ENCODE measurements at places on chromosomes 11 and 22.

GRCh38 chr11:121829159-121829643, 286.8 kb downstream of the BLID start:
- DNase-seq = no peak

DNA sequence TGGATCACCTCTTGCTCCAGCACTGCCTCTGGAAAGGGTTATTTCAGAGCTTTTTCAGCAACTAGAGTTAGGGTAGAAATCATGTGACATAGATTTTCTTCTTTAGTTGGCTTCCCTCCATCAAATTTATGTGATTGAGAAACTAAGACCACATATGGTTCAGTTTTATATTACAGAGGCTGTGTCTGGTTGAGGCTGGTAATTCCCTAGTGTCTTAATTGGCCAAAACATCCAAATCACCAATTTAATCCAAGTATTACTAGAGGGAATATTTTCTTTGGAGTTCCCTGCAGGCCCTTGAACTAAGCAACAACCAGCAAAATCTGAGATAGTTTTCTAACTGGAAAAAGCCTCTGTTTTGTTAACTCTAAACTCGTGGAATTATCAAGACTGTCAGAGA, 136.3 kb downstream of the ARHGAP42 start:
- no peak for DNase-seq

- no peak for DNase-seq
Measured at GRCh38 chr11:133467686-133468085, 64.6 kb downstream of the OPCML start.

DNA sequence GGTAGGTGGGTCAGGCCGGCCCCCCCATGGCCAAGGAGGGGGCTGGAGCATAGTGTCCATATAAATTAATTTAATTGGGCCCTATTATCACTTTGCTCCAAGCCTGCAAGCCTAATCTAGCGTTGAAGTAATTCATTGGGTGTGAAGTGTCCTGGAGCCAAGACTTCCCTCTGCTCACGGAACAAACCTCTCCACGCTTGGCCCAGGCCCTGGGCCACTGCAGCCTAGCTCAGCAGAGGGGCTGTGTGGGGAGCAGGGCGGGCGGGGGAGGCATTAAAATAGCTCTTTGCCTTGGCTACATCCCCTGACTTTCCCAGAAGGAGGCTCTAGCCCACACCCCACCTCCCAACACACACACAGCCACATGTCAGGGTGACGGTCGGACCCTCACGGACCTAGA, 73.5 kb downstream of the THAP12 start:
- DNase-seq = no peak

DNA sequence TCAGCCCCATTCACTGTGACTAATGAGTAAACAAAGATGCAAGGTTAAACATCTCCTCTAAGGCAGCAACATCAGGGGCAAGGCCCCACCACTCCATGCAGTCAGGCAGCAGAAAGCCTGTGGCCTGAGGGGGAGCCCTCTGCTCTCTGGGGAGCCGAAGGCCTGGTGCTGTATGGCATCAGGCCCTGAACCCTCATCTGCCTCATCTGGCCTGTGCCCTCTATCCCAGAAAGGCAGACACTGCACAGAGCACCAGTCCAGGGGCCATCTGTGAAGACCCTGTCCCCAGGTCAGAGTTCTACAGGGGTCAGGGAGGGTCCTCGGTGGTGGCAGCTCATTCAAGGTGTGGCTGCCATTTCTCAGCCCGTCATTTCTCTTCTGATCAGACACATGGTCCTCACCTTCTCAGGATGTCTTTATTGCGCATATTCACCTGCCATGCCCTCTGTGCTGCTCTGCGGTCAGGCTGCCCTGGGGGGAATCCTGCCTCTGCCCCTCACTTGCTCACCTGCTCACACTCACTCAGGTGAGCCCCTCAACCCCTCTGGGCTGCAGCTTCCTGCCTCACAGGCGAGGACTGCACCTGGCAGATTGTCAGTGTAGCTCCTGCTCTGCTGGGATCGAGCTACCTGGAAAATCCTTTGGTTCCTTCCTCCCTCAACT, 103.1 kb upstream of the PITPNB start:
- DNase-seq = peak; percentile 4

DNA sequence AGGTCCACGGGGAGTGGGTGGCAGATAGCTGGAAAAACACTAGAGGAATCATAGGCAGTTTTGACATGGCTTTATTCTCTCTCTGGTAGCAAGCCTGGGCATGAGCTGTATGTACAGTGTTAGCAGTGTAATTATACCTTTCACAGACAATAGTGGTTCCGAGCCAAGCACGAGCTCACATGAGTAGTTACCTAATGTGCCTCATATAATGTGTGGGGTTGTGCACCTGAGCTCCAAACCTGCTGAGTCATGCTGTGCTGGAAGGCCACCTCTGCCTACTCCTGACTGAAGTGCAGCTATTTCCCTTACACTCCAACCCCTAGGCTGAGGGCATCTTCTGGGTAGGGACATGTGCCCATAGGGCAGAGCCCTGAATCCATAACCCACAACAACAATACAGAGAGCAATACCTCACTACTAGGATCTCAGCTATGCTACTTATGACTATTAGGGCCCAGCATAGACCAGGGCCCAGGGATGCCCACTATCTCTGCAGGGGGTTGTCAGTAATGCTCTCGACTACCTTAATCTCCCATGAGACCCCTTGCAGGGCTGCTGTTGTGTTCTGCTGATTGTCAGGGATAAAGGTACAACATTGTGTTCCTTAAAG, 432.1 kb downstream of the DYNC2H1 start:
- no peak for DNase-seq

DNA sequence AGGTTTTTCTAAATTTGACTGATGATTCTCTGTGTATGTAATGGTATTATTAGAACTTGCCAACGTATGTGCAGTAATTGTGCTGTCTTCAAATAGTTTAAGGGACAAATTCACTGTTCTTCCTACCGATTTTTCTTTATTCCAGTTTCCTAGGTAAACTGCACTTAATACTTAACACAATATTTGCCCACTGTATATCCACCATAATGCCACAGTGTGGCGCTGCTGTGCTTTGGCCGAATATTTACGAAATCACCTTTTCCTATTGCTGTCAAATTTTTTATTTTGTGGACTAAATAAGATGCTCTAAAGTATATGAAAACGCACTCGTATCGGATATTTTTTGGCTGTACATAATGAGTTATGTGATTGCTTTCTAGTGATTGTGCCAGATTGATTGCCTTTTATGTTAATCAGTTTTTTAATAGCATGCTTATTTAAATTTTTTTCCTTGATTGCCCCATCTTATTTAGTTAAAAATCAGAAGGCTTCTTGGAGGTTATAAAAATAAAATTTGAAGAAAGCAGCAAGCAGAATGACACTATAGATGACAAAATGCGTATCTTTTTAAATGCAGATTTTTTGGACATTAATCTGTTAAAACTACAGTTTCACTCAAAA, 10.5 kb downstream of the AASDHPPT start:
- peak; percentile 62 for DNase-seq

- no peak for DNase-seq
Measured at GRCh38 chr11:47506795-47507562, 46.0 kb downstream of the CELF1 start.

- DNase-seq = no peak
Measured at GRCh38 chr22:19212302-19212870, 33.9 kb upstream of the SLC25A1 start.

GRCh38 chr22:37368058-37368457, 59.2 kb downstream of the ELFN2 start:
- no peak for DNase-seq

- no peak for DNase-seq
Measured at GRCh38 chr22:44580176-44581095, 82.4 kb upstream of the RTL6 start.

- DNase-seq = no peak
Measured at GRCh38 chr11:129840236-129840635, 24.6 kb downstream of the TMEM45B start.

GRCh38 chr11:45850446-45850845, 3.2 kb downstream of the CRY2 start:
- no peak for DNase-seq

GRCh38 chr11:68659158-68659921, 25.0 kb upstream of the GAL start:
- DNase-seq = peak; percentile 15

DNA sequence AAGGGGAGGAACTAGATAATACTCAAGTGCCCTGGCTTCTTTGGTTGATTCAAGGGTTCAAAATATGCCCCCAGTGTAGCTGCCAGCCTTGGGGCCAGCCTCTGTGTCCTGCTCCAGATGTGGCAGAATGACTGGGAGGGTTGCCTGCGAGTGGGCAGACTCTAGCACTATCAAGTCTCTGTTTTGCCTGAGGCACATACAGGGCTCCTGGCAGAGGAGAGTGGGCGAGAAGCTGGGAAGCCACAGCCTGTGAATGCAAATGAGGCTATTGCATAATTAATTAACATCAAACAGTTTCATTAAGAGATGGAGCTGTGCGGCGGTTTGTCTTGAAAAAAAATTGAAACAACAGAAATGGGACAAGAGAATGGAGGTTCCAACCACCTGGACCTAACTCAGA, 50.8 kb downstream of the BUD13 start:
- DNase-seq = no peak

DNA sequence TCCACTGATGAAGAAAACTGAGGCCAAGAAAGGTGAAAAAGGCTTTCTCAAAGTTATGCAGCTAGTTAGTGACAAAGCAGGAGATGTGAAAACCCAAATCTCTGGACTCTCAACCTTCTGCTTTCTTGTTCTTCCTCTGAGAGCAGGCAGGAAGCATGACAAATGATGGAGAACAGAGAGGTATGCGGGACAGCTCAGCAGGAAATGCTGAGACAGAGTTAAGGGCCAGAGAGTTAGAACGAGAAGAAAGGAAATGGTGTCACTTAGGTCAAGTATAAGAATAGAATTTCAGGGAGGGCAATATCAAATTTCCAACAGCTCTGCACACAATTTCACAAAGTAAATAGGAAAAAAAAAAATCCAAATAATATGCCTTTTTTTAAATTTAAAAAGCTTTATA, 67.6 kb upstream of the ARHGAP42 start:
- no peak for DNase-seq

DNA sequence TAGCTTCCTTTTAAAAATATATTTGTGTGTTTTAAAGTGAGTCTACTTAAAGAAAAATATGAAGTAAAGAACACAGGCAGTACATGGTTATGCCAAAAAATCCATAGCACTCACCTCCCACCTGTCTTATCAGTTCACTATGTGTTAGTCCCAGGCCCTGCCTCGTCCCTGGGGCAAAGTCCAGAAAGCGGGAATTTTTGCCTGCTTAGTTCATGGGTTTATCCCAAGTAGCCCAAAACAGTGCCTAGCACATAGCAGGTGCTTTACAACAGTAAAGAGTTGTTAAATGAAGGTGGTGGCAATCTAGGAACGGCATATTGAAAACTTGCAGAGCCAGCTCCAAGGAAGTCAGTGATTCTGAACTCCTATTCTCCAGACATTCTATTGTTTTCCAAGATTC, 154.0 kb downstream of the MN1 start:
- no peak for DNase-seq

- peak; percentile 49 for DNase-seq
Measured at GRCh38 chr11:45500451-45500850, 165.0 kb downstream of the CHST1 start.

GRCh38 chr11:117789241-117789640, 7.8 kb downstream of the DSCAML1 start:
- DNase-seq = no peak

- DNase-seq = peak; percentile 70
Measured at GRCh38 chr11:35418282-35419183, 825 bp downstream of the SLC1A2 start.

- DNase-seq = no peak
Measured at GRCh38 chr11:133506551-133507094, 25.7 kb downstream of the OPCML start.

DNA sequence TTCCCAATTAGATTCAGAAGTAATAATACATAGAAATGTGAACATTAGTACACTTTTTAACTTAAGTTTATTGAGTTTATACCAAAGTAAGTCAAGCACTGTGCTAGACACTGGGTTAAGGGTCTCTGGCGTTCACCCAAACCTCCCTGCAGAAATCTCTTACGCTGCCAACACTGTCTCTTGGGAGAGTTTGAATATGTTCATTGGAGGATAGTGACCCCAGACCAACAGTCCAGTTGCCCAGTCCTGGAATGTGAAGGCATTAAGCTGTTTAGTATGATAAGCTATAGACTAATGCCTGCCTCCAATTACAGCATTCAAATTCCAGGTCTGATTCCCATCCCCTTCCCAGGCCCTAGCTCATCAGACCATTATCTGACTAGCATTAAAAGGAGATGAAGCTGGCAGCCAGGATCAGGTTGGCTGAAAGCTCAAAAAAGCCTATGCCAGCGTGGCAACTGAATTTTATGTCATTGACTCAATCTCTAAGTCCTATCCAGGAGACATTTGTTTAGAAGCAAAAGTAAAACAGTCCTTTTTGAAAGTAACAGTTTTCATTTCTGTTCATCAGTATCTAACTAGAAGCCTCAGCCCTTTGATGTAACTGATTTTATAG, 77.8 kb downstream of the SFI1 start:
- no peak for DNase-seq

- no peak for DNase-seq
Measured at GRCh38 chr11:6667733-6668374, 12.2 kb upstream of the DCHS1 start.

DNA sequence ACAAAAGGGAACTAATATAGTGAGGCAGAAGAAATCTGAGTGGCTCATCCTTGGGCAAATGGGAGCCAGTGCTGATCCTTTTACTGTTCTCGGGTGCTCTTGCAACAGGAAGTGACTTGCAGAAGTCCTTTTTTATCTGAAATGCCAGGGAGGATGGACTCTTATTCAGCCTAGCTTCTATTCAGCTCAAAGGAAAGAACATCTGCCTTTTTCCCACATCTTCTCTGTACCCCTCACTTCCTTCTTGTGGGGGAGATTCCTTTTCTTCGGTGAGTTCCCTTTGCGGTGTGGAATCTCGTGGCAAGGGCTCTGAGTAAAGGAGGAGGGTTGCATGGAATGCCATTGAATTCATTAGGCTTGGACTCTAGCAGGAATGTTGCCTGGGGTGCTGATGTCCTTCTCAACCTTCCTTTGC, 76.2 kb downstream of the ZBTB16 start:
- no peak for DNase-seq

- no peak for DNase-seq
Measured at GRCh38 chr22:27152033-27152432, 494.6 kb downstream of the MIAT start.

- DNase-seq = no peak
Measured at GRCh38 chr22:38132794-38133193, 22.3 kb upstream of the BAIAP2L2 start.

GRCh38 chr22:37488337-37489135, 2.4 kb upstream of the MFNG start:
- DNase-seq = no peak

- no peak for DNase-seq
Measured at GRCh38 chr11:88281317-88281712, 56.2 kb downstream of the CTSC start.

GRCh38 chr11:77196961-77197360, 68.9 kb downstream of the MYO7A start:
- DNase-seq = peak; percentile 42

DNA sequence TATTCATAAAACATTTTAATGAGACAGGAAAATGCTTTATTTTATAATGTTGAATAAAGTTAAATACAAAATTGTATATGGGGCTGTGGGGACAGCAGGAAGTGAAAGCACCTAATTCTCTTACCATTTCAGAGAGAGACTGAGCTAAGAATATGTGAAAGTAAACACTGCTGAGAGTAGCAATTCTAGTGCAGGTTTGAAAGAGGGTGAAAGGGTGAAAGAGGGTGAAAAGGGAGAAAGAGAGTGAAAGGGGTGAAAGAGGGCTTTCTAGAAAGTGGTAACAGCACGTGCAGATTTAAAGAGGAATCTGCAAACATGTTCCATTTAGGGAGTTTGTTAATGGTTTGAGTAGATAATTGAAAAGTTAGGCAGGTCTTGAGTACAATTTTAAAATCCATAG, 652.0 kb upstream of the CCDC90B start:
- DNase-seq = no peak

GRCh38 chr11:110797453-110797852, 85.2 kb upstream of the ARHGAP20 start:
- DNase-seq = no peak
